ENCODE measurements at places on chromosomes 2 and 18.

- DNase-seq = no peak
Observed at GRCh38 chr18:31711365-31712172, 27.2 kb upstream of the B4GALT6 start.

DNA sequence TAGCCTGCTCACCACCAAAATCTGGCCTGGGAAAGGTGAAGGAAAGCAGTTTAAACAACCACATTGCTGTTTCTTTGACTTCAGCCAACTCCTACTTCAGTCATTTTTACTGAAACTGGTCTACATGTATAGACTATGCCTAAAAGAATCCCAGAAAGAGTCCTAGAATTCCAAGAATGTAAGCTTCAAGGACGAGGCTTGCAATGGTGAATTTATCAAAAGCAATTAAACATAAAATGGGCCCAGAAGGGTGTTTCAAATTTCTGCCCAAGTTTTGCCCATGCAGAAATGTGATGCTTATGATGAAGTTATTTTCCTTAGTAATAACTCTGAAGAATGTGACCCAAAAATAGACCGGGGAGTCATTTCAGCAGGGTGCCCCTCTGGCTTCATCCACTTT is 16.6 kb downstream of the EN1 start:
- DNase-seq = no peak

DNA sequence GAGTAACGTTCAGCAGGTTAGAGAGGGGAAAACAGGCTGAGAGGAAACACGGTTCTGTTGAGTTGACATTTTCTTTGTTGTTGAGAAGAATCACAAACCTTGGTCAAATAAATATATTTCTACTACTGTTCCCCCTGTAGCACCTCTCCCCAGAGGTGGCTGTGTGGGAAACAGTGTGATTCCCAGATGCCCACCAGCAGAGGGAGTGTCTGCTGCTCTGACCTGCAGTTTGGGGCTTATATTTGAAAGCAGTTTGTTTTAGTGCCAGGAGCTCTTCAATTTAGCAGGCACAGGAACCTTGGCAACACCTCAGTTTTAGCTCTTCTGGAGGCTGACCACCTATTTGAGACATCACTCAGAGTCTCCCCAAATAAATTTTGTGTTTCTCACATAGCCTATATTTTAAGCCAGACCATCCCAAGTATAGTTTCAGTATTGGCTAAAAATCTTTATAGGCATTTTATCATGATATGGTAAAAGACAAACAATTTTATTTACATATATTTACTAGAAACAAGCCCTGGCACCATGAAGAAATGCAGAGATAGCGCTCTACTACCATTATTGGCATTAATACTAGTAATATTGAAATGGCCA is 75.7 kb downstream of the PIK3C3 start:
- DNase-seq = peak; percentile 50

DNA sequence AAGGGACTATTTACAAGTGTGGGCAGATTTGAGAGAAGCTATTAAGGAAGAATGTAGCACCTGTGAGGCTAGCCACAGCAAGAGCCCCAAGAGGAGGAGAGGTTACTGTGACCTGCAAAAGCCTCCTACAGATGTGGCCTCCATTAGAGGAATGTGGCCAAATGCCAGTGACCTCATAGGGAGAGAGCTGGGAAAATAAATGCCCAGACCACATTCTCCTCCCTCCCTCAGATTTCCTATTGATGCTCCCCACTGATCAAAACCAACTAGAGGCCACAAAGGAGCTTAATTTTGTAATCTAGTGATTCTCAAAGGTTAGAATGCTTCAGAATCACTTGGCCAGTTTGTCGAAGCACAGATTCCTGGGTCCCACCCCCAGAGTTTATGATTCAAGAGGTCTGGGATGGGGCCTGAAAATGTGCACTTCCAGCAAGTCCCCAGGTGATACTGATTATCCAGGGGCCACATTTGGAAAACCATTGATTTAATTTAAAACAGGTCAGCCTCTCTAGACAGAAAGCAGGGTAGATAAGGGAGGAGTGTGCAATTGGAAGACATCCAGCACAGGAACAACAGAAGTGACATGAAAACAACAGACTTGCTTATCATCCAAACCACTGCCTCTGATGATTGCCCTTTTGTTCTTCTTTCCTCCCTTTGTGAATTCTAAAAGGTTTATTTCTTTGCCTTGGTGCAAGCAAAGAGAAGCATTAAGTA is 61.2 kb upstream of the RBBP8 start:
- DNase-seq = no peak

DNA sequence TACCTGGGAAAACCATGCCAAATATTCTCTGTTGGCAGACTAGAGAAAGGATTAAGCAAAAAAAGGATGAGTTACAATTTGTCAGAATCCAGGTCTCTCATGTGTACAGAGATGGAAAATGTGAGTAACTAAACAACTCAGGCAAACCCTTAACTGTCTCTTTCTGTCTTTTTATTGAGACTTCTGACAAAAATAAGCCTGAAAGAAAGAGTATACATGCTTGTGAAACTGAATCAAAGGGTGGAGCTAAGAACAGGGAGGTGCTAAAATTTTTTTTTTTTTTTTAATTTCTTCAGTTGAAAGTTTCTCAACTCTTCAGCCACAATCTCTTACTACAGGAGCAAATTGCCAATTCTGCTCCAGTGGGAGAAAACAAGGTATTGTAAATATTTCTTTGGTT is at the start of gene SERPINB10:
TSS of gene SERPINB10 (plus strand) at position 295 of the 400 bp plus-strand sequence. CDS start 7,553 bp downstream, outside the sequence.
- no peak for DNase-seq

- DNase-seq = no peak
Observed at GRCh38 chr2:122955776-122956175, 1069.3 kb upstream of the CNTNAP5 start.

GRCh38 chr2:58449286-58450010 is 208.3 kb upstream of the FANCL start:
- no peak for DNase-seq

DNA sequence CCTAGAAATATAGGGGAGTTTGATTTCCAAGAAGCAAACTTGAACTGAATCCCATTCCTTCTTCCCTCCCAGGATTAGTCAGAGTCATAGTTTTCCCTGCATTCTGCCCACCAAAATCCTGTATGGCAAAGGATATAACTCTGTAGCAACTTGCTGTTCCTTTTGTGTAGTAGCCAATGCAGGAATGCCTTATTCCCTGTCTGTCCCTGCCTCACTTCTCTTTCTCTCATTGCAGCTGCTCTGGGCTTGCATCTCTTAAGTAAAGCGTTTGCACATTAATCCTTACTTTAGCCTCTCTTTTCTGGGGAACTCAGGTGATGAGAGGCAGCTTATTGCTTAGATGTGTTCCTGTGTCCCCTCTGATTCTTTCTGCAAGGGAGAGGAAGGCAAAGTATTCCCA is 333.1 kb upstream of the VWC2L start:
- no peak for DNase-seq

- DNase-seq = no peak
Observed at GRCh38 chr2:207014424-207014823, 75.1 kb downstream of the CPO start.

DNA sequence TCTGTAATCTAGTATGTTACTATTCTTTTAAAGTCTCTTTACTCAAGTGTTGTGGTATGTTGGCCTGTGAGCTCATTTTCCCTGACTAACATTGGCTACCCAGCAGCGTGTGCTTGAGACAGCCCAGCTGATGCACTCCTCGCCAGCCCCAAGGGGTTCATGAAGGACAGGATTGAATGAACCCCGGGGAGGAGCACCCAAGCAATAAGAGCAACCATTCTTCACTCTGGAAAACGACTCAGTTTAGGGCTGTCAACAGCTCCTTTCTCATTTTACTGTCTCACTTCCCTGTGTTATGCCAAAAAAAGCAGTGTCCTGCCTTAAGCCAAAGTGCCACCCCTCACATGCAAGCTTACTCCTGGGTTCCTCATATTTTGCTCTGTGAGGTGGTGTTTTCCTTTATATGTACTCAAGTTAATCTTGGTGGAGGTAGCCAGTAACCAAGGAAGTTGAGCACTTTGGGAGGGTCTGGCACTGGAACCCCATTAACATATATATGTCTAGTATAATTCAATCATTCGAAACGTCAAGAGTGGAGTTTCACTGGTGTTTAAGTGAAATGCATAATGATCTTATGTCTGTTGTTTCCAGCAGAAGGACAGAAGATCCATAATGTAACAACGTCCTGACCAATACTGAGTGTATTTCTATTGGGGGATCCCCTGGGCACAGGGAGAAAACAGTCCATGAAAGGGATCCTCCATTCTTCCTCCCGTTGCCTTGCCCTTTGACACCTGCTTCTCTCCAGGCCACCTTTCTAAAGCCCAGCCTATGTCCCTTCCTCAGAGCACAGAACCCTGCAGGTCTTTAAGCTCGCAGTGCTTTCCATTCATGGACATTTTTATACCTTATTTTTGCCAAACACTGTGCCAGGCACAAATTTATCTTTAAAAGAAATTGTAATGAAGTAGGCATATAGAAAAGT is 43.2 kb downstream of the ATIC start:
- DNase-seq = no peak

DNA sequence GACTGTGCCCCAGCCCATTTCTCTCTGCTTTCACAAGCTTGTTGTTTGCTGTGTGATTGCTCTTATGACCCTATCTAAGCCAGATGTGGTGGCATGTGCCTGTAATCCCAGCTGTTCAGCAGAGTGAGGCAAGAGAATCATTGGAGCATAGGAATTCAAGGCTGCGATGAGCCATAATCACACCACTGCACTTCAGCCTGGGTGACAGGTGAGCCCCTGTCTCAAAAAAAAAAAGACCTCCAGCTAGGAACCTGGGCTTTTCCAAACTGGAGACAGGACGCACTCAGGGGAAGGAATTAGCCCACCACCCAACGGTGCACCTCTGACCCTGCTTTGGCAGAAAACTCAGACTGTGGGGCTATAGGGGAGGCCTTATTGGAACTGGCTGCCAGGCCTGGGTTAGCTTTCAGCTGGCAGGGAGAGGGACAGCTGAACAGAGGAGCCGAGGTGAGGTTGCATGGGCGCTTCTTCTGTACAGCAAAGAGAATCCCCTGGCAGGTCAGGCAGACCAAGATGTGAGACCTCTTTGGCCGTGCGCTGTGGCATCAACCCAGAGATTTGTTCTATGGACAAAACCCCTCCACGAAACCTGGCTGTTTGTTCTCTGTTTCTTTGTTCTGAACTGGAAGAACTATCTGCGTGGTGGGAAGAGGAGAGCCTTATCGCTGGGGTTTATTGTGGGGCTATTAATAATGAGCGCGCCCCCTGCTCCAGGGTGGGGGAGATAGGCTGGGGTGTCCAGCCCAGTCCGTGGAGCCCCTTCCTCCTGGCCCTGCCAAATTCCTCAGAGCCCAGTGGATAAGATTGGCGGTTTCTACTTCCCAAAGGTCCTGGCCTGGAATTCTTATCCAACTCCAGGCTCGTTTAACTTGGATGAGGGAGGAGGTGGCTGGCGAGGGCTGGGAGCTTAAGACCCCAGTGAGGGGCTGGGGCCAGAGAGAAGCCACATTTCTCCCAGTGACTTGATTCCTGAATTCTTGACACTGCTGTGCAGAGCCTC is 38.8 kb upstream of the SMAD7 start:
- no peak for DNase-seq

- DNase-seq = no peak
Observed at GRCh38 chr2:72135921-72136320, 11.7 kb downstream of the CYP26B1 start.

GRCh38 chr18:51621864-51622160 is 424.3 kb upstream of the MEX3C start:
- DNase-seq = no peak

GRCh38 chr2:7118606-7119131 is 201.5 kb downstream of the RNF144A start:
- DNase-seq = no peak

- DNase-seq = no peak
Observed at GRCh38 chr2:145323512-145323911, 803.6 kb upstream of the ZEB2 start.

DNA sequence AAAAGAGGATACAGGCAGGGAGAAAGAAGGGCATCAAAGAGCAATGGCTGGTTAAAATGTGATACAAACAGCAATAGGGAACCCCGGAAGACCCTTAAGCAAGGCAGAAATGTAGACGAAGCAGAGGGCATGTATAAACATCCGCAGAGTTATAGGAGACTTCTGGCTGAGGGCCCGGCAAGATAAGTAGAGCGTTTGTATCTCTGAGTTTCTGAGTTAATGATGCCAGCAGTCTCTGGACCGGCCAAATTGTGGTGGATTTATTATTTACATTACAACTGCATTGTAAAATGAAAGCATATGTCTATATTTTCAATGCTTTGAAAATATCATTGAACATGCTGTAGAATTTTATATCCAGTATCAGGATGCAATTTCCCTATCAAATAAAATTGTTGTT is 148.0 kb upstream of the KCTD1 start:
- DNase-seq = no peak

DNA sequence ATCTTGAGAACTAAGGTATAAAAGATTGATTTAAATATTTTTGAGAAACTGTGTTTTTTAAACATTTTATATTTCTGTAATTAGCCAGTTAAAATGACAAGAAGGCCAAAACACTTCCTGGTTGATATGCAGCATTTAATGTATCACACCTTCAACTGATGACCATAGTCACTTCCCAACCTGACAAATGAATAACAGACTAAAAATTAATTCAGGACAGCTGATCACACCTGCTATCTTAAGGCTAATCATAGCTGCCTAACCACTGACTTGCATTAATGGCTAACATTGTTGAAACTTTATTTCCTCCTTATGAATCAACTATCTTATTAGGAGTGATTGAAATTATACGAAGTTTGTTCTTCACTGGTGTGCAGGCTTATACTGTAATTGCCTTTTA is 125.8 kb upstream of the MSTN start:
- DNase-seq = no peak

DNA sequence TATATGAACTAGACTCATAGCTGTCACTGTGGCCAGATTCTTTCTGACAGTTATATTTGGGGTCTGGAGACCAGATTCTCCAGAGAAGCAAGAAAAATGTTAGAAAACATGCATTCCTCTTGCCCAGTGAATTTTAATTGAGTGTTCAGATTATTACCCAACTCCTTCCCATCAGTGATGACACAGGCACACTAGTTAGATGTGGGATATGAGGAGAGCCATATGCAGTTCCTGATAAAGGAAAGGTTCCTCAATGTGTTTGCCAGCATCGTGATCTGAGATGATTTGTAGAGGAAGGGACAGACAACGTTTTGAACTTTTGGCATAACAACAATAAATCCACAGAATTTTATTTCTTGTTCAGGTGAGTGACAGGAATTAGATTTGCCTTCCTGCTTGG is 308.6 kb downstream of the PIEZO2 start:
- DNase-seq = no peak

DNA sequence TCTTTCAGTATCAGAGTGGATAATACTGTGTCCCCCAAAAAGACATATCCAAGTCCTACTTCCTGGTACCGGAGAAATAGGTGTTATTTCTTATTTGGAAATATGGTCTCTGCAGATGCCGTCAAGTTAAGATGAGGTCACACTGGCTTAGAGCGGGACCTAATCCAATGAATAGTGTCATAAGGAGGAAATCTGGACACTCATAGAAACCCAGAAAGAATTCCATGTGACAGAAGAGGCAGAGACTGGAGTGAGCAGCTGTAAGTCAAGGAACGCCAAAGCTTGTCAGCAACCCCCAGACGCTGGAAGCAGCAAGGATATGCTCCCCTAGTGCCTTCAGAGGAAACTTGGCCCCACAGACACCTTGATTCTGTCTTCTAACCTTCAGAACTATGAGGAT is 69.8 kb downstream of the CCBE1 start:
- DNase-seq = no peak

GRCh38 chr2:205684871-205685313 is 2.6 kb downstream of the NRP2 start:
- no peak for DNase-seq
